ENCODE measurements at places on chromosomes 3 and 15.

DNA sequence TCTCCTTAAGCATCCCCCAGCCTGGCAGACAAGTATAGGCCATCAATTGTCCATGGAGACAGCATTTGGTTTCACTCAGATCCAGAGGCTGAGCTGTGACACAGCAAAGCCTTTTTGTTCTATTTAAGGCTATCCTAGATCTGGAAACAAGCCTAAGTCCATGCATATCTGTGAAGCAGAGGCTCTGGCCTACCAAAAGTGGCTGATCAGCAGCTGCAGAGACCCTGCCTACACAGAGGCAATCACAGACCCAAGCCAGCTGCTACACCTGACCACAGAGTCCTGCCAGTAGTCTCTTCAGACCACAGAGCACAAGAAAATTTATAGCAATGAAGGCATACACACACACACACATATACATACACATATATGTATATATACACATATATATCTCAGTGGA, 501.7 kb upstream of the ARPP21 start:
- DNase-seq, result no peak

- no peak for DNase-seq
Measured at GRCh38 chr3:180116203-180116602, 79.5 kb upstream of the PEX5L start.

DNA sequence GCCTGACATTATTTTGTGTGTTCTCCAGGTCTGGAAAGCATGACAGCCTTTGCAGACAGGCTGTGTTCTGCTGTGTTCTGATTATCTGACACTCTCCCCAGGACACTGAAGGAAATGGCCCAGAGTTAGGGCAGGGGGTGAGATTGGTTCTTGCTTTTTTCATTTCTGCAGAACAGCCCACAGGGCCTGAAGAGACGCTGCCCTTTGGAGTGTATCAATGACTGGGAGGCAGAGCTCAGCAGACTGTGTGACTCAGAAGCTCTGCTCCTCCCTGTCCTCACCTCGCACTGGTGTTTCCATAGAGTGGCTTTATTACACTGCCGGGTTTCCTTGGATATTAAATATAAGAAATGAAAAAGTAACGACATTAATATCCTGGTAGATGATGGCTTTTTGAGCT, 523.6 kb downstream of the NTRK3 start:
- DNase-seq, result no peak

DNA sequence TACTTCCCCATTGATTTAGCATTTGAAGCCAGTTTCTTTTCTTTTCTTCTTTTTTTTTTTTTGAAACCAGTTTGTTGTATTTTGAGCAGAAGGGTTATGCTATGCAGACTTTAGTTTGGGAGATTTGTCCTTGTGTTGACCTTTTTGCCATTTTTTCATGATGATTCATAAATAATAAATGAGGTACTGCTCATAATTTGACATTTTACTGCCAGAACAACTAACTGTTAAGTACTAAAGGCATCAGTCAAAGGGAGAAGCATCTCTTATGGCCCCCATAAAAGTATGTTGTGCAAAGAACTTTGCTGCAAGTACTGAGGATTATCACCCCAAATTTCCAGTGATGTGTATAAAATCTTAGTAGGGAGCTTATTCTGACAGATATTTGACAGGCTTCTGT, 1.7 kb upstream of the GPR87 start:
- no peak for DNase-seq

GRCh38 chr3:196659901-196660351, 20.4 kb downstream of the NRROS start:
- DNase-seq, result no peak

- no peak for DNase-seq
Measured at GRCh38 chr3:51706788-51707731, at the start of gene GRM2. GRM2 (plus strand) TSS chr3:51707068; CDS start chr3:51708984, 1,916 bp downstream.
